ENCODE measurements at places on chromosomes 2 and 18.
A peak's percentile ranks its signal among the peaks of the same experiment; 100 is the strongest.

DNA sequence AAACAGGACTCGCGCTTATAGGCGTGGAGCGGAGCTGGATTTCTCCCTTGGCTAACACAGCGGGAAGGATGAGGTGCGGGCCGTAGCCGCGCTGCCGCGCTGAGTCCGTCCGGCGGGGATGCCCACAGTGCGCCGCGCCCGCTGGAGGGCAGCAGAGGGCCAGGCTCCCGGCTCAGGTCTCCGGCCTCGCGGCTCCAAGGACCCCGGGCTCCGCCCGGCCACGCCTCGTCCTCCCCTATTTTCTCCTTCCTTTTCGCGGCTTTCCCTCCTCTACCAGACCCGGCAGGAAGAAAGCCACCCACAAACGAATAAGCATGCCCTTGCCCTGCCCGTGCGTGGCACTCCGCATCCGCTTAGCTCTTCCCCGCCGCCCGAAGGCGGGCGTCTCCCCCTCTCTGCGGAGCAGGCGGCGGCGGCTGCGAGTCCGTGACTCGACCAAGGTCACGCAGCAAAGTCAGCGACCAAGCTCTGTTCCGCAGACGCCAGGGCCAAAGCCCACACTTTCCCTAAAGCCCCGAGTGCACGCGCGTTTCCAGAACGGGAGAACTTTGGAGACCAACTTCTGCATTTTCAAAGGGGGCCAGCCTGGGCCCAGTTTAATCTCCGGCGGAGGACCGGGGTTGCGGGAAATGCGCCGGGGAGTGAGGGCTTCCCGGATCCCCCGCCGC is 48.5 kb downstream of the KCNIP3 start:
- DNase-seq = peak; percentile 48

DNA sequence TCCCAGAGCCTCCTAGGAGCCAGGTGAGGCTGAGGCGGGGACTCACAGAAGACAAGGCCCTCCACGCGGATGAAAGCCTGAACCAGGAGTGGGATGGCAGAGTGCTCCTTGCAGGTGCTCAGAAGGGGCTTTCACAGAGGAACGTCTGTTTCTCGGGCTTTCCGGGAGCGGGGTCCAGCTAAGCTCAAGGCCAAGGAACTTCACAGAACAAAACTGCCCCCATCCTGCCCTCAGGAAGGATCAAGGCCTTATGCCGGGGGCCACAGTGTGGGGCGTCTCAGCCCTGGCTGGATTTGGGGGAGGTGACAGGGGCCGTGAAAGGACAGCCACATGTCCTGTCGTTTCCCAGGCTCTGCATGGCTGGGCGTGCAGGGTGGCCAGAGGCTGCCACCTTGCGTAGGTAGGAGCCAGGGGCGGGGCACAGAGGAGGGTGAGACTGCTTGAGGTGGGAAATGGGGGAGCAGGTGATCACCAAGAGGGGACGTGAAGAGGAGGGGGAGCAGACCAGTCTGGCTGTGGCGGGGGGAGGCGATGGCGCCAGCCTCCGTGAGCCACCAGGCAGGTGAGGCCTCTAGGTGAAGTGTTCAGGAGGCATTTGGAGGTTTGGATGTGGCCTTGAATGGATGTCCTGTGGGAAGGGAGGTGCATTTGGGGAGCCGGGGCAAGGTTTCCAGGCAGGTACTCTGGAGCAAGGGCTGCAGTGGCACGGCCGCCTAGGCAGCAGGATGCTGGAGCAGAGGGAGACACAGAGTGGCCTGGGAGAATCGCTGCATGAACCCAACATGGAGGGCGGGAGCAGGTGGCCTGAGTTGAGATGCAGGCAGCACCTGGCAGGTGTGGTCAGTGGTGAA is 79.1 kb downstream of the TWIST2 start:
- no peak for DNase-seq

DNA sequence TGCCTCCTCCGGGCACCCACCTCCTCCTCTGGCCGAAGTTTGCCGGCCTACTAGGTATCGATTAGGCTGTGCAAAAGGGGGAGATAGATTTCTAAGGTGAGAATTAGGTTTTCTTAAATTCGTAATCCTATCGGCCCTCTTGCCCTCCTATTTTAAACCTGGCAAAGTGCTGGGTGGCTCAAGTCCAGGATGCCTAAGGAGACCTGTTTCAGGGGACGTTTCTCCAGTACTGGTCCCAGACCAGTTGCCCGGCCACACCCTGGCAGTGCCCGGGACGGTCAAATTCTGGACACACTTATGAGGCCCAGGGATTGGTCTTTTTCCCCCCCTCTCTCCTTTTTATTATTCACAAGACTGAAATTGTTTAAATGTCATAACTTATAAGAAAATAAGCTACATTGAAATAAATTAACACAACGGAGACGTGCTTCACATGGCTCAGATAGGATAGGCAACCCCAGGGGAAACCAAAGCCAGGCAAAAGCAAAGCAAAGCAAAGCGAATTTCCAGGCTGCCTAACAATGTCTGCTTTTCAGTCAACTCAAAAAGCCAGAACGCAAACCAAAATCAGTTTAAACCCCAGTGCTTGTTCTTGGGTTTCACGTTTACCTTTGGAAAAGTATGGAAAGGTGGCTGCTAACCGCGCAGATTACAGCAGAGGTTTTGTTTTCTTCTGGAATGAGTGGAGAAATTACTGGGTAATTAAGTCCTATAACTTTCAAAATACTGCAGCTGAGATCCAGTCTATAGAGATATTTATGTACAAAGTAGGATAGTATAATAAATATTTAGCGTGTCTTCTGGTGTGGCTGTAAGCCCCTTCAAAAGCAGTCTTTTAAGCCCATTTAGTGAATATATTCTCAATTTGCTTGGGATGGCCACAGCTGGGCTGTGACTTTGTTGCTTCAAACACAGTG is 3.0 kb downstream of the GBX2 start:
- DNase-seq = no peak

DNA sequence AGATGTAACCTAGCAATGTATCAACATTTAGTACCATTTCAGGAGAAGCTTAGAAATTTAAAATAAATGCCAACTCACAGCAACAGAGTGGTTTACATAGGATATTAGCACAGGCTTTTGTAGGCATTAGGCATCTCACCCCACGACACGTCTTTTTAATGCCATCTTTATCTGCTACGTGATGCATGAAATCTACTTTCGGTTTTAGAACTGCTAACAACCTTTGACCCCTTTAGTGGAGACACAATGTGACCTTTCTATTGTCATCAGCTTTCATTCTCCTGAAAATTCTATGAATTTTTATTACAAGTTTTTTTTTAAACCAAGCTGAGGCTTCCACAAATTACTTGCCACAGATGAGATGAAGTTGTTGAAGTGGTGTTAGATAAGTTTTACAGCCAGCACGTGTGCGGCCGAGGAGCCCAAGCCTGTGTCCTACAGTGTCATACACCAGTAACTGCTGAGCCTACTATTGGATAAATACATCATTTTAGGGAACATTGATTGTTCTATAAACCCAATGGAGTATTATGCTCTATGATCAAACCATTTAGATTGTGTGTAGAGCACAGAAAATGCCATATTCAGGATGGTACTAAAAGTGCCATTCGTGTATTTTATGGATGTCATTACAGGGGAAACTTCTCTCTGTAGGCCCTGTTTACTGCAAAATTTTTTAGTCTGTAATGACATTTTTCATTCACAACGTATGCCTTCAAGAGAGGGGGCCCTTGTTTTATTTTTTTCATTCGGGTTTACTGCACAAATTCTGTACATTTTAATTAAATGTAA is 151.6 kb downstream of the PTGR3 start:
- DNase-seq = no peak

GRCh38 chr2:71530641-71531332 is 77.4 kb downstream of the DYSF start:
- DNase-seq = no peak

DNA sequence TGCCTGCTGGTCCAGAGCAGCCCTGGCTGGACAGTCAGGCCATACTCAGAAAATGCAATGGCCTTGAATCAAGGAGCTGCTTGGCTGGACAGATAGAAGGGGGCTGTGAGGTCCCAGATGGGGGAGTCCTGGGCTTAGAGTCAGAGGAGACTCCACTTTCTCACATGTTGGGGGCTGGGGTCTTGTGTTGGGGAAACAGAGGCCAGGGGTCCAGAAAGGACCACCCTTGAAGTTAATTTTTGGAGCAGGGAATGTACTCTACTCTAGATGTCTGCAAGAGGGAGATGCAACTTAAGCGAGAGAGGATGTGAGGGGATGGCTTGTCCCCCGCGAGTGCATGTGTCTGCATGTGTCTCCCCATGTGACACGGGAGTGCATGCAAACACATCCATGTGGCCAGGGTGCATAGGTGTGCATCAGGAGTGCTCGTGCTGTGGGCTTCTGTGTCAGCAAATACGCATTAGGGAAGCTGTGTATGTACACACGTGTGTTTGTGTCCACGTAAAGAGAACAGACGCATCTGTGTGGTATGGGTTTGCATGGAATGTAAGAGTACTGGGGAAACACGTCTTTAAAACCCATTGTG is 303.2 kb downstream of the MYCN start:
- no peak for DNase-seq

- no peak for DNase-seq
These were observed 26.3 kb downstream of the ATP8B1 start for GRCh38 chr18:57776767-57777166.

GRCh38 chr18:13635046-13635445 is 91.3 kb downstream of the FAM210A start:
- no peak for DNase-seq

GRCh38 chr2:176577054-176577453 is 307.8 kb downstream of the MTX2 start:
- DNase-seq = no peak

Measured in activated T-cell treated with anti-CD3 and anti-CD28 coated beads for 24 hours (primary cell).